ENCODE measurements at places on chromosomes 7 and 10. TPM values are rescaled to one million over a fixed set of nuclear protein-coding genes. Genes with fewer than 3 reads are reported as not detected.

The COL1A2 gene
- 3.0 TPM for total RNA-seq

GRCh38 chr10:96719200-96719599, 1.1 kb downstream of the PIK3AP1 start:
- no peak for DNase-seq
- no peaks in the 10 kb centered on the region for H3K27me3 ChIP-seq
- H3K36me3 ChIP-seq = no peaks in the 10 kb centered on the region
- H3K27ac ChIP-seq = no peak overlapping the region
- peaks cover 19% of the 10 kb centered on the region for H3K4me1 ChIP-seq
- H3K4me3 ChIP-seq = no peak overlapping the region

- no peaks in the 10 kb centered on the region for H3K4me1 ChIP-seq
- no peaks in the 10 kb centered on the region for H3K36me3 ChIP-seq
- DNase-seq = no peak
- no peaks in the 10 kb centered on the region for H3K27me3 ChIP-seq
- no peak overlapping the region for H3K27ac ChIP-seq
Observed at GRCh38 chr10:53748319-53748718, 975.7 kb upstream of the MBL2 start.

GRCh38 chr7:51033727-51034520, 251.2 kb upstream of the GRB10 start:
- no peak for DNase-seq
- no peak overlapping the region for H3K4me3 ChIP-seq
- H3K4me1 ChIP-seq = no peaks in the 10 kb centered on the region
- H3K27me3 ChIP-seq = no peaks in the 10 kb centered on the region
- H3K36me3 ChIP-seq = no peaks in the 10 kb centered on the region

GRCh38 chr7:14846405-14846804, 56.1 kb downstream of the DGKB start:
- H3K4me3 ChIP-seq = no peak overlapping the region
- peaks cover 7% of the 10 kb centered on the region for H3K4me1 ChIP-seq
- no peaks in the 10 kb centered on the region for H3K27me3 ChIP-seq
- DNase-seq = no peak
- H3K27ac ChIP-seq = no peak overlapping the region
- H3K36me3 ChIP-seq = no peaks in the 10 kb centered on the region

Data from HCT116 (cell line).